ENCODE measurements at places on chromosomes 11 and 22.
A peak's percentile ranks its signal among the peaks of the same experiment; 100 is the strongest.

- DNase-seq: no peak
Measured at GRCh38 chr11:41247621-41248020, 211.8 kb downstream of the LRRC4C start.

DNA sequence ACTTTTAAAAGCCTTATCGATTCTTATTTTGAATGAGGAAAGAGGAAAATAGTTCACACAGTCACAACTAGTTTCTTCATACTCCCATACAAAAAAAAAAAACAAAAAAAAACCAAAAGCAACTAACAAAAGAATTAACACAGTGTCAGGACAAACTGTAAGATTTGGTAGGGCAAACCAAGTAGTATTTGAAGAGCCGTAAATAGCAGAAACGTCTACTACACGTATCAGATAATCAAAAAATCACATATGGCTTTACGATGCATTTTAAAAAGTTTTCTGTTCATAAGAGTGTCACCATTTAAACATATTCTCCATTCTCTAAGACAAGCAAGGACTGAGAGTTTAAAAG, 2.3 kb downstream of the PICALM start:
- no peak for DNase-seq

- no peak for DNase-seq
Measured at GRCh38 chr11:33682446-33682845, 18.2 kb downstream of the C11orf91 start.

- no peak for DNase-seq
Measured at GRCh38 chr11:47510209-47510608, 42.7 kb downstream of the CELF1 start.

GRCh38 chr22:28934026-28934425, 50.7 kb downstream of the ZNRF3 start:
- DNase-seq: no peak

GRCh38 chr11:3169255-3170043, 4.3 kb upstream of the OSBPL5 start:
- no peak for DNase-seq

- DNase-seq: no peak
Measured at GRCh38 chr22:47000256-47000655, 237.8 kb downstream of the TBC1D22A start.

- DNase-seq: no peak
Measured at GRCh38 chr11:2303627-2304505, 2.1 kb downstream of the TSPAN32 start.

- DNase-seq: no peak
Measured at GRCh38 chr11:46049325-46049897, 71.8 kb downstream of the PHF21A start.

DNA sequence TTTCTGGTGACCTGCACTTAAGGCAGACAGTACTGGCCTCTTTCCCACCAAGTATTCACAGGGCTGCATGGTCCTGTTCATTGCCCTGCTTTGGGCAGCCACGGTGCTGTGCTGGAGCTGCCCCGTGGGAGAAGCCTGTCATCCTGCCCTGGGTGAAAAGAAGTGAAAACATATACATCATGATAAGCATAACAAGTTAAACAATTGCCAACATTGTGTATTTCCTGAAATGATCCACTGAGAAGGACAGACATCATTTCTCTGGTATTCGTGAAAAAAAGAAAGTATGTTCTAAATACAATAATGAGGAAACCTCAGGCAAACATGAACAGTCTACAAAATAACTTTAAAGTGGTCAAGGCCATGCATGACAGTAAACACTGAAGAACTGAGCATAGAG, 393.1 kb downstream of the TMEM135 start:
- DNase-seq: no peak

DNA sequence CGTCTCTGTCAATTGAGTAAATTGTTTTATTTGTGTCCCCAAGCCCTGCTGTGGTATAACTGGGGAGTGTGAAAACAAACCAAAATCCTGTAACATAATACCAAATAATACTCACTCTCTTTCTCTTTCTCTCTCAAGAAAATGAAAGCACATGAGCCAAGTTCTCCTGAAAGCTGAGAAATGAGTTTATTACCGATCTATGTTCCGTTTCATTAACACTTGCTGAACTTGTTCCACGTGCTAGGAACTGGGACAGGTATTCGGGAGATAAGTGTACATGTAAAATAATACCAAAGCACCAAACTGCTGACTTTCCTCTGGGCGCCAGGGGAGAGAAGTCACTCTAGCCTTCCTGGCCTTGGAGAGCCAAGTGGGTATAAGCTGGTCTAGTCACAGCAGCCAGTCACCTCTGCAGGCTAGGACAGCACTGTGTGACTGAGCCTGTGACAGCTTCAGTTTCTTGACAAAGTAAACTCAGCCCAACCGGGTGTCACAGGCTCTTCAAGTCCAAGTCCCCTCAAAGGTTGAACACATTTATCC, 23.1 kb downstream of the CD6 start:
- peak; percentile 26 for DNase-seq

DNA sequence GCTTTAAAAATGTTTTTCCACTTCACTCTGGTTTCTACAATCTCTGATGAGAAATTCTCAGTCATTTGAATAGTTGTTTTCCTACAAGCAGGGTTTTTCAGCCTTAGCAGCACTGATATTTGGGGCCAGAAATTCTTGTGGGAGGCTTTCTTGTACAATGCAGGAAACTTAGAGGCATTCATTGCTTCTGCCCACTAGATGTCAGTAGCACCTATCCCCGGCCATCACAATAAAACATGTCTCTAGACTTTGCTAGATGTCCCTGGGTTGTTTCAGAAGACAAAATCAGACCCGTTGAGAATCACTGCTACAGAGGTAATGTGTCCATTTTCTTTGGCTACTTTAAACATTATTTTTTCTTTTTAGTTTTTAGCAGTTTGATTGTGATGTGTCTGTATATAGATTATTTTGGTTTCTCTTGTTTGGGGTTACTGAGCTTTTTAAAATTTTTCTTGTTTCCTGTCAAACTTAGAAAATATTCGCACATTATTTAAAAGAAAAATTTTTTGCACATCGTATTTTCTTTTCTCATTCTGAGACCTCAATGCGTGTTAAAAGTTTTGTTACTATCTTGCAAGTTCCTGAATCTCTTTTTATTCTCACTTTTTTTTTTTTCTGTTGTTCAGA, 60.8 kb upstream of the CCDC179 start:
- DNase-seq: no peak

GRCh38 chr11:110736171-110736553, 23.9 kb upstream of the ARHGAP20 start:
- DNase-seq: no peak

DNA sequence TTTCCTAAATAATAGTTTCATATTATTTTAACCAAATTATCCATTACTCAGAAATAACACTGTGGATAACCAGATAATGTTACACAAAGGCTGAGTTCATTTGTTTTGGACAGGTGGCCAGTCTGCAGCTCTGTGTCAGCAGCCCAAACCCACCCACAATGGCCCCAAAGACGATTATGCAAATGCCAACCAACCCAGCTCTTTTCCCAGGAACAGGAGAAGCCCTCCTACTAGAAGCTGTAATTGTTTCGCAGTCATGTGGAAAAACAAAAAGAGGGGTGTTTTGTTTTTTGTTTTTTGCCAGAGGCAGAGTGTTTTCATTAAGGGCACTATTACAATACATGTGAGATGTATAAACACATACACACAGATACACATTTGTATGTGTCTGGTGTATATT, 102.1 kb downstream of the FCHSD2 start:
- DNase-seq: no peak

- no peak for DNase-seq
Measured at GRCh38 chr11:99601179-99601578, 580.4 kb downstream of the CNTN5 start.

DNA sequence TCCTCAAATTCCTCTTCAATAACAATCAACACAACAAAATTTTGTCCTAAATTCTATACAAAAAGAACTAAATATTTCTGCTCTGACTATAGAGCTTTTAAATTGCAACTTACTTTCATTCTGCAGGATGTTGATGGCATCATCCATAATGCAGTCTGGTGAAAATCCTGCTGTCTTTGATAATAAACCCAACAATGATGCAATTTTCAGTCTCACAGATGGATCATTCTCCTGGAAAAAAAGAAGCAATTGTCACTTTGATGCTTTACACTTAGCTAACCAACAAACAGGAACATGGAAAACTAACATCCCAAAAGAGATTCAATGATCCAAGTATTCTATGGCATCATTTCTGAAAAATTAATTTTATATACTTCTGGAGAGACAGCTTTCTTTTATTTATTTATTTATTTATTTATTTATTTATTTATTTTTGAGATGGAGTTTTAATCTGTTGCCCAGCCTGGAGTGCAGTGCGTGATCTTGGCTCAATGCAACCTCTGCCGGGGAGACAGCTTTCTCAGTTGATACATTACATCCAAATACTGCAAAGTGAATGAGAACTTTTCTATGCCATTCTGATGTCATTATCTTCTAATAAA, 13.0 kb downstream of the INTS4 start:
- DNase-seq: no peak

DNA sequence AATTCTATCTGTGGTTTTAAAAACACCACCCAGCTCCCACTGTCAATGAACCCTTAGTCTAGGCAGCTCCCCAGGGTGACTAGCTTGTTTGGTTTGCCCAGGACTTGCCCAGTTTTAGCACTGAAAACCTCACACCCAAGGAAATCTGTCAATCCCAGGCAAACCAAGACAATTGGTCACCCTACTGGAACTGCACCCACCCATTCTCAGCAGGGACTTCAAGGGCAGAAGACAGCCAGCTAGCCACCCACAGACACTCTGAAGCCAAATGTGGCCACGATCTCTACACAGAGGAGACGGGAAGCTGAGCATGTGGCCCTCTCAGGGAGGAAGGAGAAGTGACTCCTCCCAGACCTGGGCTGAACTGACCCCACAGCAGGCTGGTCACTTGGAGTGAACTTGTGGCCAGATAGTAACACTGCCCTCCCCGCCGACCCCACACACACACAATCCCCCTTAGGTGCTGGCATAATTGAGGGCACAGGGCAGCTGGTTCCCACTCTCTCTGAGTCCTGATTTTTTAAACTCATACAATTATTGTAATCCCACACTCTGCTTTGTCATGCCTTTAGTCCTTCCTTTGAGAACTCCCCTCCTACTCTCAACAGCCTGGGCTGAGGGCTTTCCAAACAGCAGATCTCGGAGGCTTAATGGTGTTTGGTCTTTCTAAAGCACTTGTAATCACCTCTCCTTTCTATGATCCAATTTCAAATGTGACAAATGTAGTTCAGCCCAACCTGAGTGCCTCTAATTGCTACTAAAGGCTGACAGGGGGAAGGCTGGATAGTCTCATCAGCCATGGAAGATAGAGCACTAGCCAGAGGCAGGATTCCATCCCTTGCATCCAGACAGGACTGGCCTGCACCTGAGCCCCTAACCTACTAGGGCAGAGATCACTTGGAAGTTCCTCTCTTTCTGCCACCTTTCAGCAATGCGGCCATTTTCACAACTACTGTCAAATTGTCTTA, 74.7 kb upstream of the DRD2 start:
- no peak for DNase-seq

- no peak for DNase-seq
Measured at GRCh38 chr11:122271745-122272144, 155.7 kb upstream of the BLID start.

DNA sequence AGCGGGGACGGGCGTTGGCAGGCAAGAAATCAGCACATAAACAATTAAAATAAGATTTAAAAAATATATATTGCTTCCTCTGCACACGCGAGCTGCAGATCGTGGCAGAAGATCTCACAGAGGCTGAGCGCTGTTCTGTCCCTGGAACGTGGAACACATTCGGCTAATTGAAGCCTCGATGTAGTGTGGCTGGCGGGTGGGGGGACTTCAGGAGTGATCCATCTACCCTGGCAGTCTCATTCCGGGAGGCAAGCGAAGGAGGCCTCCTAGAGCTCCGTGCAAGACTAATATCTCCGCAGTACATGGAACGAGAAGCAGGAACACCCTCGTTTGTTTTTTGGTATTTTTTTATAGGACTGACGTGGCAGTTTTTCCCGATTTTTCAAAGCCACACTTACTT, 402.4 kb downstream of the MN1 start:
- no peak for DNase-seq

DNA sequence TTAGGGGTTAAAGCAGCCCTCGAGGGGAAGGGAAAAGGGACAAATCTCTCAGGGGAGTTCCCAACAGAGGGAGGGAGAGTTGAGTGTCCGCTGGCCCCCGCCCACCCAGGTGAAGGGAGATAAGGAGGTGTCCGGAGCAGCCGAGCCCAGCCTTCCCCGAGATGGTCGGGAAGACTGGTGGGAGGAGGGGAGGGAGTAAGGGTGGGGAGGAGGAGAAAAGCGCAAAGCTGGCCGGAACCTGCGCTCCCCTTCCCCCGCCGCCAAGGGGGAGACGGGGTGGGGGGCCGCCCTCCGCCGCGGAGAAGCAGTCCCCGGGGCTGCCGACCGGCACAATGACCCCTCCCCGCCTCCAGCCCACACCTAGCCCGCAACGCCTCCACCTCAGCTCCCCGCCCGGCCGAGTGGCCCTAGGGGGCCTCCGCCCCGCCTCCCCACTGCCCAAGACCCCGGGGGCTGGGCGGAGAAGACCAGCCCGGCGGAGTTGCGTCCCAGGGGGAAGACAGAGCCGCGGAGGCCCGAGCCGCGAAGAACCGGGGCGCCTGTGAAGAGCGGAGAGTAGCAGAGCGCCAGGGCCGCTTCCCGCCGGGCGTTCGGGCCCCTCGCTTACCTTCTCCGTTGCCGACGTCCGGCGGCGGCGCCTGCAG, 479 bp downstream of the RSF1 start:
- DNase-seq: peak; percentile 19

DNA sequence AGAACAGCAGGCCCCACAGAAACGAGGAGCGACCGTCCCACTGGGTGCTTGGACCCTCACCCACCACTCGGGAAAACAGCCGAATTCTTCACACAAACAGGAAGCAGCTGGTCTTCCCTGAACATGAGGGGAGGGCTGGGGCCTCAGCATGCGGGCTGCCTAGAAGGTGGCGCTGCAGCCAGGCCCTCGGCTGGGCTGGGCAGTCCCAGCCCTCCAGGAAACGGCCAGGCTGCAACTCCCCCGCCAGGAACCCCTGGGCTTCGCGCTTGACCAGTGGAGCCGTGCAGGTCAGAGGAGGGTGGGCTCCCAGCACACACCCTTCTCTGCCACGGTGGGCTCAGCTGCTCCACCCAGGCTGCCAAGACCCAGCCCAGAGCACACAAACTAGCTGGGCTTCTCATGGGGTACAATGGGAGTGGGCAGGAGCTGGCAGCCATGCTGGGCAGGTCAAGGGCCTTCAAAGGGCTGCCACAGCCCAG, 29.6 kb downstream of the IGF2 start:
- no peak for DNase-seq

GRCh38 chr11:60504219-60504905, 10.8 kb upstream of the MS4A13 start:
- DNase-seq: no peak

All from CD4-positive, alpha-beta T cell treated with Interleukin-15 for 4 hours (primary cell).